ENCODE measurements at places on chromosomes 6 and 20. TPM values are rescaled to one million over a fixed set of nuclear protein-coding genes. Genes with fewer than 3 reads are reported as not detected.

Gene TBXT
- not detected for total RNA-seq

Gene FOXC1
- 8.7 TPM for total RNA-seq

Gene GTPBP2
- 29.5 TPM for total RNA-seq

Gene CST1
- not detected for total RNA-seq

Gene GHRH
- not detected for total RNA-seq

Gene CPXM1
- total RNA-seq, result 0.17 TPM

Gene C6orf118
- total RNA-seq, result not detected

Gene MED23
- total RNA-seq, result 17.1 TPM

Gene TFAP2C
- 2.3 TPM for total RNA-seq

Gene CTAGE9
- total RNA-seq, result not detected

Gene TFEB
- total RNA-seq, result 46.7 TPM

Gene LY6G5B
- total RNA-seq, result 3.3 TPM

Gene ENPP4
- 38.6 TPM for total RNA-seq

- DNase-seq, result no peak
Observed at GRCh38 chr6:7812623-7813022, 86.7 kb downstream of the BMP6 start.

DNA sequence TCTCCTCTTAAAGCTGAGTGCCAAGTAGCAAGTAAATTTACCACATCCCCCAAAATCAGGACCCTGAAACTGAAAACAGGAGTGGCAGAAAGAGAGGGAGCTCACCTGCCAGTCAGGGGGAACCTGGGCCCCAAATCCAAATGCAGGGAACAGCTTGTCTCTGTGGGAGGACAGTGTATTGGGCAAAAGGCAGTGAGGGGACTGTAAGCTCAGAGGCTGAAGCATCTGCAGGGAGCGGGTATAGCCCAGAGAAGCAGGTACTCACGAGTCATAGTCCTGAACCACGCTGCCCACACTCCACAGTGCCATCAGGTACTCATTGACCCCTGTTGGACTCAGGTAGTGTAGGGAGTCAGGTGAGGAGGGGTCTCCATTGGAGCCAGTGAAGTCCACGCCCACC, 15.0 kb downstream of the SPAG4 start:
- no peak for DNase-seq

GRCh38 chr6:139698526-139699176, 324.2 kb upstream of the CITED2 start:
- DNase-seq, result no peak

DNA sequence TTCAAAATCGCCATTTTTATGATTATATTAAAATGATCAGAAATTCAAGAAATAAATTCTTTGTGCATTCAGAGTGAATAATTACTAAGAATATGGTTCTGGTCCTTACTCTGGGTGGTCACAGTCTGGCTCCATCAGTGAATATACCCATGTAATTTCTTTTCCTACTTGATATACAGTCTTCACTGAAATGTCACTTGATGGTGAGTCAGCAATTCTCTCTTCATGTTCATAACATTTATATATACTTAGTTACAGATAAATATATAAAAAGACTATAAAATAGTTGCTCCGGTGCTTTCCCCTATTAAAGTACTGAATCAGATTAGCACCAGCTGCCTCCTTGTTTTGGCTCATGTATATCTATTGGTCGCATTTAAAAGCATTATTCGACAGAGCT, 56.4 kb upstream of the MTRF1L start:
- DNase-seq, result no peak

- DNase-seq, result no peak
Observed at GRCh38 chr6:159760602-159761057, 1.2 kb upstream of the ACAT2 start.

DNA sequence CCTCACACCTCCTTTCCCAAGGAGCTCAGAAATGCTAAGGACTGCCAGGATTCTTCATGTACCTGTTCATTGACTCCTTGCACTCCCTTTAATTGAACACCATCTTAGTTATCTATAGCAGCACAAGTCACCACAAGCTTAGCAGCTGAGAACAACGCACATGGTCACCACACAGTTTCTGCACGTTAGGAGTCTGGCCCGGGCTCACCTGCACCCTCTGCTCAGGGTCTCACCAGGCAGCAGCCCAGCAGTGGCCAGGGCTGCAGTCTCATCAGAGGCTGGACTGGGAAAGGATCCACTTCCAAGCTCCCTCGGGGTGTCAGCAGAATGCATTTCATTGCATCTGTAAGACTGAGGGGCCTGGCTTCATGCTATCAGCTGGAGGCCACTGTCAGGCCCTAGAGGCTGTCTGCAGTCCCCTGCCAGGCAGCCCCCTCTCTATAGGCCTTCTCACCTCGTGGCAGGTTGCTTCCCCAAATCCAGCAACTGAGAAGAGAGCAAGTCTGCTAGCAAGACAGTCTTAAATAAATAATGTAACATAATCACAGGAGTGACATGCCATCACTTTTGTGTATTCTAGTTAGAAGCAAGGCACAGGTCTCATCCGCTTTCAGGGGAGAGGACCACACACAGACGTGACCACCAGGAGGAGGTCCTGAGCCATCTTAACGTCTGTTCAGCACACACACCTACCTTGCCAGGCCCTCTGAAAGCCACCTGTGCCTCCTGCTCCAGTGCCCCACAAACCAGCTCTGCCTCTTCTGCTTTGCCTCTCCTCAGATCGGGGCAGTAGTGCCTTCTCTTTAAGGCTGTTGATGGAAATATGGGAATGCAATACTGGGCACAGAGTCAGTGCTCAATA, 165.2 kb upstream of the CST7 start:
- DNase-seq, result no peak

GRCh38 chr6:21898107-21898796, 304.7 kb downstream of the SOX4 start:
- no peak for DNase-seq

- DNase-seq, result no peak
Observed at GRCh38 chr20:44523746-44524145, 1.9 kb upstream of the SERINC3 start.

GRCh38 chr20:33964441-33964840, 29.3 kb upstream of the RALY start:
- no peak for DNase-seq

GRCh38 chr6:121759370-121759769, 323.9 kb downstream of the GJA1 start:
- DNase-seq, result no peak
